Activated CD8-positive, alpha-beta memory T cell treated with anti-CD3 and anti-CD28 coated beads, Interleukin-2, amount 50 U/mL, for 4 hours (primary cell): ENCODE measurements at places on chromosomes 11 and 22.

GRCh38 chr11:2294926-2295290 is 6.8 kb downstream of the C11orf21 start:
- DNase-seq, result no peak

DNA sequence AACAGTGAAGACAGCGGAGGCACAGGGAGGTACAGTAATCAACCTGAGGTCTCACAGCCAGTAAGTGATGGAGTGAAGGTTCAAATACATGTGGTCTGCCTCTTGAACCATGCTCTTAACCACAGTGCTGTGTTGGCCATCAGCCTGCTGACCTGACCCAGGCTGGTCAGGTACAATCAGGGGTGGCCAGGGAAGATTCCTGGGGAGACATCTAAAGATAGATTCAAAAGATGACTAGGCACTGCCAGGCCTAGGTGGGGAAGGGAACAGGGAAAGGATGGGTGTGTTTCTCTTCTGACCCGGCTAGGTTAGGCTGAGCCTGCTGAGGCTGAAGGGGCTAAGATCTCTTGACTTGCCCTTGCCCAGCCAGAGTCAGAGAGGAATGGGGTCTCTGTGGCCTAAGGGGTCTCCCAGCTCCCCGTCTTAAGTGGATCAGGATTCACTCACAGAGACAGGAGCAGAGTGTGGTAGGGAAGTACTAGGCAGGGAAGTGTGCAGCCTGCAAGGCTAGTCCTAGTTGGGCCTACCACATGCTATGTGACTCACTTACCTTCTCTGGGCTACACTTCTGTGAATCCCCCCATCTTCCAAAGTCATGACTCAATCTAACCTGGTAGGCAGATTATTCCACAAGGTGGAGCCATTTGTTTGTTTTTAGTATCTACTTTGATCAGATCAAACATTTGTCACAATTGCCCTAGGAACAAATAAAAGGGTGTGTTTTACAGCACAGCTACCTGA is 10.4 kb upstream of the SREBF2 start:
- DNase-seq, result peak; percentile 45

DNA sequence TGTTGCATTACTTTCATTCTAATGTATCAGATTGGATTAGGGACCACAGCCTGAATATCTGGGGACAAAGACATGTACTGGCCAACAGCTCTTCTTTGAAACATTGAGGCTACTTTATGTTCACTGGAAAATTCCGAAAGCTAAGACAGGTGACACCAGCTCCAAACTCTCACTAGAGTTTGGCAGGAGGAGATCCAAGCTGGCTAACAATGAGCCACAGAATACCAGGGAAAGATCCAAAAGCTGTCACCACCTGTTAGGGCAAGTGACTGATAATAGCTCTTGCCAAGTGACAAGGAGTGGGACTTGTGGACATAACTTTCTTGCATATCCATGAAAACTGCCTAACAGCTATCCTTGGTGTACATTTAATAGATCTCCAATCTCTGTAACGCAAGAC is 333.3 kb downstream of the TTC28 start:
- DNase-seq, result no peak

DNA sequence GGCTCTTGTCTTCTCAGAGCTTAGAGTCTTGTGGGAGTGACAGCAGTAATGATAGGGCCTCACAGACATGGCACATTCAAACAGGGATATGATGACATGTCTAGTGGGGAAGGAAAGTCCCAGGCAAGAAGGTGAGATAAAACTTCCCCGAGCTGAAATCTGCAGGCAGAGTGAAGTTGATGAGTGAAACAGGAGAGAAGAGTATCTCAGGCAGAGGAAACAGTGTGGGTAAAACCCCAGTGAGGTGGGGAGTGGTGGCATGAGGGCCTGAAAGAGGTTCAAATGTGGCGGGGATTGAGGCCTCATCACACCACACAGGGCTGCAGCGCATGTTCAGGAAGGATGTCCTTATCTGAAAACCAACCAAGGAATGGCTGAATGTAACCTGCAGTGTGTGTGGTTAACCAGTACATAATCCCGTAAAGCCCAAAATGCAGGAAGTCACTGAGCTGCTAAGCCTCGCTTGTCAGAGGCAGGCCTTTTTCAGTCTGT is 153.8 kb upstream of the E2F8 start:
- no peak for DNase-seq
